ENCODE measurements at places on chromosomes 12 and 14.

DNA sequence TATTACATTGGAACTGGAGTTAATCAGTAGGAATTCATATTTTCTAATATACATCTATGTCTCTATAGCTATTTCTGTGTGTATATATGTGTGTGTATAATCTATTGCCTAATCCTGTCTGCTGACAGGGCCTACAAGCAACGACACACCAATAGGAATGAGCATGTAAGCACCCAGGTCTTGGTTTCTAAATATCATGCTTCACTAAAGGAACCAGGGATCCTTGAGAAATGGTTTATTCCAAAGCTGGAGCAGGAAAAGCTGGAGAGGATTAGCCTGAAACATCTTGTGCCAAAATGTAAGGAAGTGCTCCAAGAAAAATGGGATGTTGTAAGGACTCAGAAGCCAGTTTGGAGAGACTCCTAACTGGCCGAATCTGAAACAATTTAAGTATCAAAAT, 29.3 kb upstream of the LGALS3 start:
- DNase-seq, result no peak

DNA sequence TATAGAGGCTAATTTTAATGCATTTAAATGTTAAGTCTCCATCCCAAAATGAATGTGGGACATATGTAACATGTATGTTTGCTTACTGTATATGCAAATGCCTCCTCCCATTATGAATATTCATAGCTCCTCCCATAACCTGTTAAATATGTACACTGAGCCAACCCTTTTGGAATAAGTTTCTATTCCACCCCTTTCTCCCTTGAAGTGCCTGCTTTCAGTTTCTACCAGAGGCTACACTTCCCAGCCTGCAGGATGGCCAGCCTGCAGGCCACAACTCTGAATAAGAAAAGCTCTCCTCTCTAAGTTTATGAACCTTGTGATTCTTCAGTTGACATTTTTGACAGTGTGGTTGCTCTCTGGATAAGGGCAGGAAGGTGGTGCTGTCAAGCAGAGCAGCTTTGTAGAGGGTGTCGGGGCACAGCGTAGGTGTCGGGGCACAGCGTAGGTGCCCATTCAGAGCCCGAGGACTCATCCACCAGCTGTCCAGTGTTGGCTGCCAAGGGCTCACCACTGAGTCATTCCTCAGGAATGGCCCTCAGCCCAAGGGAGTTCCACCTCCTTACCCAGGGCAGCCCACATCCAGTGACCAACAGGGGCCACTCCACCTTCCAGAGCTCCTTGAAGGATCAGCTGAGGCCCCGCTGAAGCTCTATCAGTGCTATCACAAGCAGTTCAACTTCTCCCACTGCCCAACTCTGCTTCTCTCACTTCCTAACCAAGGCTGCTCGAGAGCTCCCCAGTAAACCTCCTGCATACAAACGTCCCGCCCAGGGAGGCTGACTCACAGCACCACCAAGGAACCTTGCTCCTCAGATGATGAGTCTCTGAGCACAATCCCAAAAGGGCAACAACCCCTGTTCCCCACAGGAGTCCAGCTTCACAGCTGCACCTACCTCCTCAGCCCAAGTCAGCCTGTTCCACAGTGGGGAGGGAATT, 31.4 kb downstream of the VWF start:
- DNase-seq, result no peak

- DNase-seq, result no peak
Measured at GRCh38 chr12:47849261-47849660, 29.6 kb upstream of the HDAC7 start.

DNA sequence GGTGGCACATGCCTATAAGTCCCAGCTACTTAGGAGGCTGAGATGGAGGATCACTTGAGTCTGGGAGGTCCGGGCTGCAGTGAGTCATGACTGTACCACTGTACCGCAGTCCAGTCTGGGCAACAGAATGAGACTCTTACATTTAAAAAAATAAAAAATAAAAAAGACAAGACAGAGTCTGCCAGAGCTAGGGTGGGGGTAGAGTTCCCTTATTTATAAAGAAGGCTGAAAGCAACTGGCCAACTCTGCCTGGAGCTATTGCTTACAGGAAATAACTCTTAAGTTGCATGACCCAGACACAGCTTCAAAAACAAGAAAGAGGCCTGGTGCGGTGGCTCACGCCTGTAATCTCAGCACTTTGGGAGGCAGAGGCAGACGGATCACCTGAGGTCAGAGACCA, 31.5 kb downstream of the NUMB start:
- no peak for DNase-seq

- DNase-seq, result no peak
Measured at GRCh38 chr12:124474709-124475108, 92.7 kb downstream of the NCOR2 start.

DNA sequence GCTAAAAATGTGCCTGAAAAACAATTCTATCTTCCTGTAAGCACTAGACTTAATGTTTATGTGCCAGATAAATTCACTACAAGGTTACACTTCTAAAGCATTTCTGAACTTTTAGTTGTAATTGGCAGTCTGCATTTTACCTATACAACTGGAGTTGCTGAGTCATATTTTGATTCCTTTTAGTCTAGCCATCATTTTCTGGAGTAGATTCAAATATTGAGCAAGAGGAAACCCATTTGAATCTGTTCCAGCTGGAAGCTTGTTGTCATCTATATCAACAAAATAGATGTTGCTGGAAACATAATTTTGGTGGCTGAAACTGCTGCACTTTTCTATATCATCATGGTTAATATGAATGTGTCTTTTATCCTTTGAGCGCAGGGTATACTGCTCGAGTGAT, 122.2 kb upstream of the CCDC175 start:
- no peak for DNase-seq

DNA sequence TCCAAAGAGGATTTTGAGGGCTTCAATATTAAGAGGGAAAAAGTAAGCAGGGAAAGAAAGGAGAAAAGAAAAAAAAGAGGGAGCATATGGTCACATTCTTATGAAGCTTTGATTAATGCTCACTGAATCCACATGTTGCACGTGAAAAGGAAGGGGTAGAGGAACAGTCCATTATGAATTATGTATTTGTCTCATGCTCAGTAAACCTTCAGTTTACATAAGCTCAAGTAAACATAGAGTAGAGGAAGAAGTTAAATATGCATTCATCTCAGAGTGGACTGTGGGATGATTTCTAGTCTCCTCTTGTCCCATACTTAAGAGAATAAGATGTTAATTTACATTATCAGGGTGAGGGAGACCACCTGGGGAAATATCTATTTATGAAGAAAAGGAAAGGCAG, 334.5 kb downstream of the IPO8 start:
- DNase-seq, result no peak

DNA sequence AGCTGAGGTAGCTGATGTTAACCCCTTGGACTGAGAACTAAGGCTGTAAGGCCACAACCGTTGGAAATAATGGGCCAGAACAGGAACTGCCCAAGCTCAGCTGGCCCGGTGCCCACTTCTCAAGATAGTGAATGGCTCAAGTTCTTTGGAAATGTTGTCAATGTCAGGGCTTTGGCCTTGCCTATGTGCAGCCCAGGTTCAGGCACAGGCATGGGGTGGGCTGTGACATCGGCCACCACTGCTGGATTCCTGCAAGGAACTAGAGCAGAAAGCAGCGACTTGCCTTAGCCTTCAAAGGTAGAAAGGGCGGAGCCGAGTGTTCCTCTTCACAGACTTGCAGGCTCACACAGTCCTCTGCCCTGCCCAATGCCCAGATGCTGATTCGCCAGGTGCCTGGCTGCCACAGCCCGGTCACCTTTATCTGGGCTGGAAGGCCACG, 291.2 kb downstream of the ZFP36L1 start:
- no peak for DNase-seq

DNA sequence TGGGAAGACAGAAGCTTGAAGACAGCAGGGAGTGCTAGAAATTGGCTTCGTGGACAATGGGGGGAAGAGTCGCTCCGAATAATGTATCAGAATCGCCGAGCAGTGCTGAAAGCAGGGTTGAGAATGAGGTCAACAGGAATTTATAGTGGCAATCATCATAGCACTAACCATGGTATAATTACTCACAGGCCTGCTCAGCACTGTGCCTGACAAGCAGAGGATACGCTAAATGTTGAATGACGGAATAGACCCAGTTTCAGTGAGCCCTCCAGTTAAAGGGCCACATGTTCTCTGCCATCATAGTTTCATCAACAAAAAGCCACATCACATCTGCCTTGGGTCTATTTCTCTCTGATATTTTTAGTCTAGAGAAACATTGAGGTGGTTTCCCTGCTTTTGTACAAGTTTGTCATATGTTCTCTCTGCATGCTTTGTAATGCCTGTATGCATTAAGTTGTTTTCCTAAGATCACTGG, 130.3 kb upstream of the EGLN3 start:
- no peak for DNase-seq

DNA sequence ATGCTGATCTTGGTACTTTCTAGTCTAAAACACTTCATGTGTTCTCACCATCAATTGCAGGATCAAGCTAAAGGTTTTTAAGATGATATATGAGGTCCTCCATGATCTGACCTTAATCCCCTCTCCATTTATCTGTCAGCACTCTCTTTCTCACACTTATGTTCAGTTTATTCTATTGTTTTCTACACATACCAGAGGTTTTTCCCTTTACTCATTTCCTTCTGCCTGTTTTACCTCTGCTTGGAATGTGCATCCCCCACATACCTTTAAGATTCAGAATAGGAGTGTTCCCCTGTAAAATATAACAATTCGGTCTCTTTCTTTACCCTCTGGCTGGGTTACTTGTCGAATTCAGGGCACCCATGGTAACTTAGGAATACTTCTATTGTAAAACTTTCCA, 219.1 kb upstream of the PKP2 start:
- DNase-seq, result no peak

DNA sequence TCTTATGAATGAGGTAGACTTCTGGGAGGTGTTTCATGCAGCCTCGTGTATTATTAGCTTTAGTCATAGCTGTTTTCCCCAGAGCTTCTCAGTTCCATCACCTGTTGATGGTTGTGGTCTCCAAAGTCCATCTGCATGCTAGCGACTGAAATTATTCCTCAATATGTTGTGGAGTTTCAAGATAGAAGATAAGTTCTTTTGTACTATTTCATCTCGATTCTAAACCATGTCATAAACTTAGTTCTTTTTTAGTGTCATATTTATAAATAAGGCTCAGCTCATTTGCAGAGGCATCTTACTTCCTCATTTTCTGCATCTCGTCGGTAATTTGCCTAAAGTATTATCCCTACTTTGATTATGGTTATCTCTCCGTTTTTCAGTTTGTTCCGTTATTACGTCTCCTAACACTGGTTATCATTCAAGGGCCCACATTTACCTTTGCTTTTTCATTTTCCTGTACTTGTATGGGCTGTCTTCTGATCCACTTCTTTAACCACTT, 119.1 kb downstream of the ITPR2 start:
- DNase-seq, result no peak

GRCh38 chr14:94043756-94044475, 17.8 kb downstream of the OTUB2 start:
- no peak for DNase-seq

- no peak for DNase-seq
Measured at GRCh38 chr14:100988956-100989355, 85.4 kb upstream of the RTL1 start.

GRCh38 chr12:51240971-51241370, 2.3 kb downstream of the DAZAP2 start:
- DNase-seq, result no peak

DNA sequence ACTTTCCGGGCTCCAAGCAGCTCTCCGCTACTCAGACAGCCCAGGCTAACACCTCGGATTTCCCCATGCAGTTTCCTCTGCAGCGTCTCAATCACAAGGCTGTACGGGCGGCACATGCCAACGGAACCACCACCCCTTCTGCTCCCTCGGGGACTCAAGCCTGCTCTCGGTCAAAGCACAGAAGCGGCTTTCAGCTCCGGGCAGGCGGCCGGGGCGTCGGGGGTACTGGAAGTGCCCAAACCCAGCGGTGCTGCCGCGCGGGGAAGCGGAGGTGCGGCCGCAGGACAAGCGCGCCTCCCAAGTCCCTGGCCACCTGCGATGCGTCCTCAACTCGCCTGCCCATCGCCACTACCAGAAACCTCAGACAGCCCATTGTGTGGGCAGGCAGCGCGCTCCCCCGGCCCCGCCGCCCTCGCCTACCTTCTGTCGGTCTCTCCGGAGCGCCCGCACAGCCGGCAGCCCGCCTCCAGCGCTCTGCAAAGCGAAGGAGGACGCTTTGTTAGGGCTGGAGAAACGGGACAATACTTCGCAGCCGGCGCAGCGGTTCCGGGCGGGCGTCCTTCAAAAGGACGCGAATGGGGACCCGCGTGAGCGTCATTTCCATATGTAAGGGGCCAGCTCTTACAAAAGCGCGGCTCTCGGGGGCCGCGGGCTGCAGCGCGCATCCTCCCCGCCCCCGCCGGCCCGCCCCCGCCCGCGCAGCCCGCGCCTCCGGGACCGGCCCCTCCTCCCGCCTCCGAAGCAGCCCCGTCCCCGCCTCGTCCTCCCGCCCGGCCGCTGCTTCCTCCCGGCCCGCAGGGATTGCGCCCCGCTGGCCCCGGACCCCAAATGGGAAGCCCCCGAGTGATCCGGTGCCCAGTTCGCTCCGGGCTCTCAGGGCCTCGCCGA, 674 bp downstream of the NIN start:
- DNase-seq, result peak; percentile 26

DNA sequence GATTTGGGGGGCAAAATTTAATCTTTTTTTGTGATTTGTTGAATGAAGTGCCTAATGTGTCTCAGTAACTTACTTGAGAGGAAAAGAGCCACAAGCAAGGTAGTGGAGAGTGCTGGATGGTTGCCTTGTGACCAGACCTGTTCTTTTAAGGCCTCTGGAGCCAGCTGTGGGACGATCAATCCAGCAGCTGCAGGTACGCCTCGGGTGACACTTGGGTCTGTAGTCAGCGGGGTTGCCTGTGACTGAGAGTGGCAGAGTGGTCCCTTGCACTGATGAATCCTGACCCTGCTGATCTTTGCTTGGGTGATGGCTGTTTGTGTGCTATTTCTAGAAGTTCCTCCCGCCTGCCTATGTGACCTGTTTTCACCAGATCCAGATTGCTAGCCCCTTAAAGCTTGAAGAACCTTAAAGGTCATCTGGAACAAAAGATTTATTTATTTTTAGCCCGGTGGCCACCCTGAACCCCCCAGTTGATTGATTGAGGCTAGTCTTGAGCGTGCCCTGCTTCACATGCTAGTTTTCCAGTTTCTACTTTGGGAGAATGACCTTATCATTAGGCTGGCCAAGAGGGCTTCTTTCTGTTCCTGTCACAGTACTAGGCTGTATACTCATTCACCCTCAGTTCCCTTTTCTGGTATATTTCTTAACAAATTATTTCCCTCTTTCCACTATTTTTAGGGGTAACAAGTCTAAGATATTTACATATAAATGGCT, 23.2 kb downstream of the PRKCH start:
- DNase-seq, result no peak

DNA sequence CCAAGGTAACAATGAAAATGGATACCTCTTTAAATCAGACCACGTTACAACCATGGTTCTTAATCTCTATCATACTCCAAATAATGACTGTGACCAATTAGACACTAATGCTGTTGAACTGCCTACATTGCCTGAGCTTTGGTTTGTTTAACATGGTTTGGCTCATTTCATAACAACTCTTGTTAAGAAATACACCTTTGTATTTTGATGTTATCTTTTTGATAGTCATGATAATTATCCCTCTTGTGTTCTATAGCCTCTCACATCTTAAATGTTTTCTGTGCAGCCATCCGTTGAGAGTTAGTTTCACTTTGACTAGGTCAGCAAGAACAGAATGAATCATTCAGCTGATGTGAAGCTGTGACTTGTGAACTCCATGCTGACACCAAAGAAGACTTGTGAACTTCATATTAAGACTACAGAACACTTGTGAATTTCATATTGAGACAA, 75.5 kb upstream of the RERGL start:
- DNase-seq, result no peak

GRCh38 chr12:128571906-128572810, 251.6 kb downstream of the SLC15A4 start:
- no peak for DNase-seq

Data from activated naive CD4-positive, alpha-beta T cell (primary cell).